ENCODE measurements at places on chromosomes 6 and 20. TPM values are rescaled to one million over a fixed set of nuclear protein-coding genes. Genes with fewer than 3 reads are reported as not detected.

KHDRBS2 gene
- not detected for total RNA-seq

CRISP3 gene
- total RNA-seq, result 0.73 TPM

ANKRD66 gene
- not detected for total RNA-seq

GPR6 gene
- total RNA-seq, result not detected

EDN3 gene
- 6.9 TPM for total RNA-seq

OPRL1 gene
- total RNA-seq, result 2.3 TPM

ADAT2 gene
- total RNA-seq, result 6.9 TPM

CTCFL gene
- total RNA-seq, result not detected

CENPQ gene
- 9.7 TPM for total RNA-seq

SAPCD1 gene
- 1.6 TPM for total RNA-seq

JAG1 gene
- 49.0 TPM for total RNA-seq

SIRPD gene
- not detected for total RNA-seq

TMEM244 gene
- not detected for total RNA-seq

PACRG gene
- total RNA-seq, result 4.6 TPM

SLC24A3 gene
- total RNA-seq, result 12.3 TPM

LAMA4 gene
- total RNA-seq, result 142 TPM

HMGA1 gene
- total RNA-seq, result 20.9 TPM

XKR7 gene
- total RNA-seq, result not detected

DACT2 gene
- 1.0 TPM for total RNA-seq

LY6G6C gene
- not detected for total RNA-seq

ARMH2 gene
- total RNA-seq, result not detected

HAO1 gene
- not detected for total RNA-seq

SYCP2L gene
- 1.8 TPM for total RNA-seq

SCAND1 gene
- 89.6 TPM for total RNA-seq

SLC22A16 gene
- total RNA-seq, result 2.9 TPM

LINC00237 gene
- not detected for total RNA-seq

PPP1R14C gene
- total RNA-seq, result 3.3 TPM

All from breast epithelium (tissue), 4 donors.